Hematopoietic multipotent progenitor cell (in vitro differentiated cells): ENCODE measurements at places on chromosomes 7 and 10. TPM values are rescaled to one million over a fixed set of nuclear protein-coding genes. Genes with fewer than 3 reads are reported as not detected.

GRCh38 chr7:7861211-7861633 lies 107.4 kb upstream of the GLCCI1 start:
- no peak for DNase-seq

The SFTPA1 gene
- total RNA-seq: not detected

DNA sequence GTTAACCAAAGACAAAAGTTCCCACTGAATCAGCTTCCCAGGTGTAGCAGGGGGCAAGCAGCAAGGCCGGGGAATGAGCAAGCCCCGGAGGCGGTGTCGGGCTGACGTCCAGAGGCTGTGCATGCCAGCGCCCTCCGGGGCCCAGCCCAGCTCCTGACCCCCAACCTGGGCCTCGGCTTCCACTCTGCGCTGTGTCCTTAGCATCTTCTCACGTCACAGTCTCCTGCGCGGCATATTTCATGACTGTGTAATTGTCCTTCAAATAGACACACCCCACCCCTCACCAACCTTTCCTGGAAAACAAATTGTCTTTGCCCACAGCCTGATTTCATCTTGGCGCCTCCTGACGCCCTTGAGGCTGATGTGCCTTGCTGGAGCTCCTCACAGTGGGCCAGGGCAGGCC lies 133.5 kb downstream of the RGS10 start:
- DNase-seq: no peak

The ORAI2 gene
- total RNA-seq: 191 TPM

DNA sequence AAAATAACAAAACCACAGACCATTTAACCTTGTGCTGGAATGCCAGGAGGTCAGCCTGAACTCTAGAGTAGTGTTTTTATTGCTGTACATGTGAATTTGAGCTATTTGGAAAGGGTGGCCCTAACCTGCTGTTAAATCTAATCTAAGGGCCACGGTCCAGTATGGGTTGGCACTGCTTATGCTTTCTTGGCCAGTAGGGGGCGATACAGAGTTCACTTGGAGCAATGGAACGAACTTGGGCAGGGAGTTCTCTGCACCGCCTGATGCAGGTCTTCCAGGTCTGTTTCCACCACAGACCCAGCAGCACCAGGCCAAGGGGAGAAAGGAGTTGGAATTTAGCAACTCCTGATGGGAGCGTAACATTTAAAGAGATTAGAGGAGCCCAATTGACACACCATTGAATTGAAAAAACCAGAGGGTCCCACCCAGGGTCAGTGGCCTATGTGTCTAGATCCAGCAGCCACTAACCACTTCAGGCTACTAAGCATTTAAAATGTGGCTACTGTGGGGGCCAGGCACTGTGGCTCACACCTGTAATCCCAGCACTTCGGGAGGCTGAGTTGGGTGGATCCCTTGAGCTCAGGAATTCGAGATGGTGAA lies 75.7 kb upstream of the EFCAB10 start:
- peak; percentile 66 for DNase-seq

GRCh38 chr10:131983780-131984179 lies 2.1 kb upstream of the BNIP3 start:
- DNase-seq: no peak

The LIPA gene
- 37.2 TPM for total RNA-seq
